ENCODE measurements at places on chromosomes 12 and 14. TPM values are rescaled to one million over a fixed set of nuclear protein-coding genes. Genes with fewer than 3 reads are reported as not detected.

KRT75 gene
- total RNA-seq = 0.78 TPM

DNAI7 gene
- under 0.01 TPM for total RNA-seq

PPP4R4 gene
- total RNA-seq = 17.4 TPM

PPM1A gene
- total RNA-seq = 40.3 TPM

LLPH gene
- 5.5 TPM for total RNA-seq

GPR84 gene
- total RNA-seq = 0.07 TPM

Data from nasal cavity respiratory epithelium epithelial cell of viscerocranial mucosa (primary cell).